GM12878 (cell line): ENCODE measurements at places on chromosomes 7 and 10. TPM values are rescaled to one million over a fixed set of nuclear protein-coding genes. Genes with fewer than 3 reads are reported as not detected.

ZWINT gene
- total RNA-seq, result 96.9 and 98.7 TPM in 2 replicates

- no peak for DNase-seq
Observed at GRCh38 chr10:35420044-35420443, 83.7 kb downstream of the CCNY start.

DNA sequence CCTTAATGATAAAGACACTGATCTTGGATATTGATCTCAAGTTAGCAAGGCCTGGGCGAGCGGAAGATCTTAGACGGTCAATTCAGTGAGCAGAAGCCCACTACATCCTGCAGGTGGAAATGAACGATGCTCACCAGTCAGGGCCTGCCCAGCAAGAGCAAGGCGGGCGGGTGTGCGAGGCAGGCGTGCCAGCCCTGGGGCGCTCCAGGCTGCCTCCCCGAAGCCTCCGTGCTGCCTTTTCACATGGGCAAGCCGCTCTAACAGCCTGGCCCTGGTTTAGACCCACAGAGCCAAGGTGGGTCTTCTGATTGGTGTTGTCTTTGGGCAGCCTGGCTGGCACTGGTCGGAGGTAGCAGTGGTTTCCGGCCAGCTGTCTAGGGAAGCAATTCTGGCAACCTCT lies 475.1 kb upstream of the FOXK1 start:
- no peak for DNase-seq

DNA sequence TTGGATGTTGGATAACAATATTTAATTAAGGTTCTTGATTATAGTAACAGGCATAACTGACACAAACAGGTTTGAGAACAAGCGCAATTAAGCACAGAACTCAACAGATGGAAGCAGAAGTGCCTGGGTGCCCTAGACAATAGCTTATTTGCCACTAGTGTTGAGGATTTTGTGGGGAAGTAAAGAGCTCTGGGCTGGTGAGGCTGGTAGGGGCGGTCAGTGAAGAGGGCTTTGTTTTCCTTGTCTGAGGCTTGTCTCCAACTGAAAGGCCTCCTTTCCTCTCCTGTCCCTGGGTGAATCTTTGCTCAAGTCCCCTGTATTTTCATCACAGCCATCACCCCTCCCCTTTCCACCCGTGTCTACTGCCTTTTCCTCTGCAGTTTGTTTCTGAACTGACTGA lies 104.6 kb downstream of the KAT6B start:
- DNase-seq, result no peak

GRCh38 chr7:86339051-86339450 lies 304.7 kb upstream of the GRM3 start:
- DNase-seq, result no peak

NPY4R gene
- total RNA-seq, result not detected in 2 replicates

DNA sequence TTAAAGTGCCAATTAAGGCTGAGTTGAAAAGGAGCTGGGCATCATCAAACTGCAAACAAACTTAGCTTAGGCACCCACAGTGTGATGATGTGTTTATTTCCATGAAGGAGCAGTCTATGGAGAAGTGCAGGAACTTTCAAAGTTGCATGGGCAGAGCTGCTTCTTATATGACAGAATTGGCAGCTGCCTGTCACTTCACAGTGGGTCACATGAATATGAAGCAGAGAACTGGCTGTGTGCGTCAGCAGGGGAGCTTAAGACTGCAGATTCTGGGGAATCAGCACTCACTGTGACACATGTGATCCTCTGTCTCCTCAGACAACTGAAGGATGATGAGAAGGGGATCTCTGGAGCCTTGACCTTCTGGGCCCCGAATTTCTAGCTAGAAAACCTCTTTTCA lies 36.6 kb downstream of the RBM28 start:
- DNase-seq, result no peak

GRCh38 chr7:47685712-47686376 lies 103.9 kb upstream of the TNS3 start:
- DNase-seq, result no peak

DNA sequence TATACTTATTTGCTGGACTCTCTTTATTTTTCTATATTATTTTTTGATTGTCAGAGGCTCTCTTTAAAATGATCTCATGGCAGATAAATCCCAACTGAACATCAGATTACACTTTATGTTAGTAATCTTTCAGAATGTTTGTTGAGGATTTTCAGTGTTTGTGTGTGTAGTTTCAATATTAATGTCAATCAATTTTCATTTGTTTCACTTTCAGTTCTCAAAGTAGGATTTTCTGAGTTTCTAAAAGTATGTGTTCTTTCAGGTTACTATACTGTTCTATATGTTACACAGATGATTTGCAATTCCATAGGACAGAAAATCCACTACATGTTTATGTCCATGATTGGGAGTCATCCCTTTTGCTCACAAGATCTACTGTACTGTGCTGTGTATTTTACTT lies 311.9 kb upstream of the POT1 start:
- DNase-seq, result no peak

GRCh38 chr7:128209229-128210035 lies 31.6 kb upstream of the LEP start:
- DNase-seq, result peak; percentile 13

- DNase-seq, result no peak
Observed at GRCh38 chr10:86372784-86373239, 6.2 kb upstream of the GRID1 start.

PLA2G12B gene
- total RNA-seq, result not detected in 2 replicates

GRCh38 chr7:42627626-42628025 lies 284.2 kb downstream of the C7orf25 start:
- DNase-seq, result no peak

SLC39A12 gene
- total RNA-seq, result 0.64 and 0.67 TPM in 2 replicates

- DNase-seq, result no peak
Observed at GRCh38 chr7:38675494-38676106, 44.4 kb upstream of the AMPH start.

TEX47 gene
- total RNA-seq, result not detected in 2 replicates

GRCh38 chr7:158416283-158416933 lies 171.2 kb downstream of the PTPRN2 start:
- no peak for DNase-seq

CDH23 gene
- total RNA-seq, result 0.16 and 0.26 TPM in 2 replicates

DNA sequence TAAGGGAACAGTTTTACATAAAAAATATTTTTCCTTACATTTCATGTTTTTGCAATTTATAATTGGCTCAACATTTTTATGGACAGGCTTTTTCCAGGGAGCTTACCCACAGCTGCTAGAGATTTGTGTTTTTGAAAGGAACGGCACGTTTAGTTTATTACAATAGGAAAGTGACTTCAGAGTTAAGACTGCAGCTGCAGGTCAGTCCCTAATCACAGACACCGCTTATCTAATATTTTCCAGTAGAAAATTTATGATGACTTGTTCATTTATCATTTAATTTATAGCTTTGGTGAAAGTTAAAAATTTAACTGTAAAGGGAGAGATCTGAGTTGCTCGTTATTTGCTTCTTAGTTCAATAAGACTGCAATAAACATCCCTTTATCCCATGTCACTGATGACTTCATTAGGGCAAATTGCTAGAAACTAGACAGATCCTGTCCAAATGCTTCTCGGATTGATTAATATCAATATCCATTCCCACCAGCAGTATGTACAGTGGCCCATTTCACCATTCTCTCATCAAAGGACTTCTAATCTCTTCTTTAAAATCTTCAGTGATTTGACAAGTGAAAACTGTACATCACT lies 97.0 kb upstream of the ODAD2 start:
- DNase-seq, result no peak

DNA sequence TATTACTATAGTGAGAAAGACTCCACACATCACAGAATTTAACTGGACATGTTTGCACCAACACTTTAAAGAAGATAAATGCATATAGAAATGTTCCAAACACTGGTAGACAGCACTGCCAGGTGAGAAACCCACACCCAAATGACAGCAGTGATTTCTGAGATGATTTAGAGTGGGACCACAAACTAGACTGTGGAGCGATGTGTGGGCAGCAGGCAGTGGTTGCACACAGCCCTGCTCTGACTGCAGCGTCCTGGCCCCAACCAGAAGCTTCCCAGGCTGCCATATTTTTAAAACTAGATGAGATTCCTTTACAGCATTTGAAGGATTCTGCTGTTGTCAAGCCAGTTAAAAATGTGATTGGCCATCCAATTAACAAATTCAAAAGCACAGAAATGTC lies 47.7 kb upstream of the COMMD3 start:
- no peak for DNase-seq

GRCh38 chr7:159050704-159051103 lies 94.0 kb downstream of the VIPR2 start:
- DNase-seq, result no peak

- DNase-seq, result no peak
Observed at GRCh38 chr7:155209478-155210319, 88.0 kb upstream of the INSIG1 start.

DNA sequence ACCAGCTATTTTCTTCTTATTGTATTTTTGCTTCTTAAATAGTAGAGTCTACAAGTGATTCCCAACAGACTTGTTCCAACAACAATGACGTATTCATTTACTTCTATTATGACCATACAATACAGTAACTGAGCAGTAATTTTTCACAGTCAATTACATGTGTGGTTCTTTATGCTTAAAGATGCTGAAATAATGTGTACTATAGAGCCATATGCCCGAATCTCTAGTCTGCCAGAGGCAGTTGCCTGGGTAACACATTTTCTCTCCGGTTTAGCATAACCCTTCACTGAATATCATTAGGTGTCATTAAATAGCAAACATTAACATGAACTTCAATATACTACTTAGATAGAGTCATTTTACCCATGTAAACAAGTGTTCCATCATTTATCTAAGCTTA lies 75.0 kb downstream of the SLC25A13 start:
- no peak for DNase-seq

KAZALD1 gene
- 4.3 and 4.7 TPM in 2 replicates for total RNA-seq

AKR1C4 gene
- total RNA-seq, result not detected in 2 replicates

DNA sequence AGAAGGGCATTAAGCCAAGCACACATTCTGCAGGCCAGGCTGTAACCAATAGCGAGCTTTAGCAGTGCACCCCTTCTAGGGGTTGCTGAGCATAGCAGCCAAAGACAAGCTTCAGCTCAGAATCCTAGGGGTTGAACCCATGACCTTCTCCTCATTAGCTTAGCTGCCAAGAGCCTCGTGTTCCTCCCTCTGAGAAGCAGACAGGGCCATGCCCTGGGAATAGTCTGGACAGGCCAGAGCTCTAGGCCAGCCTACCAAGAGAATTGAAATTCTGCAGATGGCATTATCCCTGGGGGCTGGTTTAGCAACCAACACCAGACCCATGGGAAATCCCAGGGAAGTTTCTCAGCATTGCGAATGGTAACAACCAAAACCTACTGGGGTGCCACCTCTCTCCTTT lies 77.2 kb downstream of the PLXNA4 start:
- no peak for DNase-seq

DNA sequence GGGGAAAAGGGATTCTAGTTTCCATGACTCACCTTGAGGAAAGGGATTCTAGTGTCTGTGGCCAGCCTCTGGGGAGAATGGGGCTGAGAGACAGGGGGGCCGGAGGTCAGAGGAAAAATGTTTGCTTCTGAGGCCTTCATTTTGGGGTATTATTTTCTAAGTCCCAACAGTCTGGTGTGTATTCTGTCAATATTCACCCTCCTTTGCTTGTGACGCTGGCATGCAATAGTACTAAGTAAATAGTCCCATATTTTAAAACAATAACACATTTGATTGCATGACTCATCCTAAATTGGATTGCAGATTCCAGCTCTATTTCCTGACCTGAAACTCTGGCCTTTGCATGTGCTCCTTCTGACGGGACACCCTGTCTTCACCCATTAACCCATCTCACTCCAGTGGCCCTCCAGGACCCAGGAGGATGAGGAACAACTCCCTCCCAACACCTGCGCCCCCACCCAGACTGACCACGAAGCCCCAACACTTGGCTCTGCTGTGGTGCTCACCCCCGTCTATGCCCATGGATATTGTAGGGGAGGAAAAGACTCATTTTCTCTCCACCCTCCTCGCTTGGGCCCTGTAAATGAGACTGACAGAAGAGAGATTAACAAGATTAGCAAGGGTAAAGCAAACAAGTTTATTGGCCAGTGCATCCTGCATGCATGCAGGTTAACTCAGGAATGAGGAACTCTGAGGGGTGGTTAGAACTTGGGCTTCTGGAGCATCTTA lies 495.6 kb upstream of the KLF6 start:
- no peak for DNase-seq

HABP2 gene
- 0.13 and 0.16 TPM in 2 replicates for total RNA-seq

DNA sequence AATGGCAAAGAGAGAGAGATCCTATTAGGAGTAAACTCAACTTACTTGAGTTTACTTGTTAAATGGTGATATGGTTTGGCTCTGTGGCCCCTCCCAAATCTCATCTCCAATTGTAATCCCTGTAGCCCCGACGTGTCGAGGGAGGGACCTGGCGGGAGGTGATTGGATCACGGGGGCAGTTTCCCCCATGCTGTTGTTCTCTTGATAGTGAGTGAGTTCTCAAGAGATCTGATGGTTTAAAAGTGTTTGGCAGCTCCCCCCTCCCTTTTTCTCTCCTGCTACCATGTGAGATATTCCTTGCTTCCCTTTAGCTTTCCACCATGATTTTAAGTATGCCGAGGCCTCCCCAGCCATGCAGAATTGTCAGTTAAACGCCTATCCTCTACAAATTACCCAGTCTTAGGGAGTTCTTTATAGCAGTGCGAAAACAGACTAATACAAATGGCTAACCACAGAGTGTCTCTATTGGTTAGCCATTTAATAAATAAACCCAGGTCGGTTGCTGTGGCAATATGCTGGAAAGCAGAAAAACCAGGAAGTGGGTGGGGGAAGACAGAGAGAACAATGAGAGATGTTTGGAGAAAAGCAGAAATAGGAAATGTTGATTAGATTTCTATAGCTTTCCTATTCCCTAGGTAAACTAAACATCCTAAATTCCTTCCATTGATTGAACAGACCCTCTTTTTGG lies 3.0 kb upstream of the STMP1 start:
- DNase-seq, result no peak

DNA sequence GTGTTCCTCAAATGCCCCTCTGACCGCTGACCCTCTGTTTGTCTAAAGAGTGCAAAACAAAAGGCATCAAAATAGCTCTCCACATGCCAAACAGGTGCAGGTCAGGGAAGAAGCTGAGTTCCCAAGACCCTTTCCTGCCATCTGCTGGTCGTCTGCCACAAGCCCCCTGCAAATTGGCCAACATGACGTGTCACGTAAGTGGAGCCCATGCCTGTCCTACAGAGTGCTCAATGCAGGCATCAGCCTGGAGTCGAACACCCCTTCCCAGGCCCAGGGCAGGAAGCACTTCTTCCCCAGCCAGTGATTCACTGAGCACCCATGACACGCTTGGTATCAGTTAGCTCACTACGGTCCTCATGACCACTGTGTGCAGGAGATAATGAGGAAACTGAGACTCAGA lies 14.1 kb downstream of the TMEM72 start:
- DNase-seq, result no peak

ANKRD30A gene
- total RNA-seq, result 0.58 and 0.72 TPM in 2 replicates

GRCh38 chr7:134370135-134370534 lies 53.4 kb upstream of the SLC35B4 start:
- no peak for DNase-seq

DNA sequence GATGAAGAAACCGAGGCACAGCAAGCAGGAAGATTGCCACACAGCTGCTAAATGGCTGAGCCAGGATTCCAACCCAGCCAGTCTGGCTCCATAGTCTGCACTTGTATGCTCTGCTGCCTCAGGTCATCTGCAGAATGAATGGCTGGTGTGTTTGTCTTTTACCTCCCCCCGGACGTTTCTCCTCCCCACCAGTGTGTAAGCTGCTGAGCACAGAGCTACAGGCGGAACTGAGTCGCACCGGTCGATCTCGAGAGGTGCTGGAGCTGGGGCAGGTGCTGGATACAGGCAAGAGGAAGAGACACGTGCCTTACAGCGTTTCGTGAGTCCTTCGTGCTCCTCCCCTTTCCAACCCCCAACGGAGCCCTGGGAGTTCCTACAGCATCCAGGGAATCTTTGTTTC lies 2.6 kb downstream of the CNPY4 start:
- DNase-seq, result no peak

H2BK1 gene
- total RNA-seq, result 0.54 TPM in 1 of 2 replicates, not detected in the other

GRCh38 chr10:116992183-116992582 lies 12.8 kb downstream of the SHTN1 start:
- no peak for DNase-seq

SFTPA1 gene
- total RNA-seq, result 2.4 and 3.7 TPM in 2 replicates
